CD4-positive, alpha-beta T cell treated with Interleukin-15 for 1 hour (primary cell): ENCODE measurements at places on chromosomes 11 and 22.

DNA sequence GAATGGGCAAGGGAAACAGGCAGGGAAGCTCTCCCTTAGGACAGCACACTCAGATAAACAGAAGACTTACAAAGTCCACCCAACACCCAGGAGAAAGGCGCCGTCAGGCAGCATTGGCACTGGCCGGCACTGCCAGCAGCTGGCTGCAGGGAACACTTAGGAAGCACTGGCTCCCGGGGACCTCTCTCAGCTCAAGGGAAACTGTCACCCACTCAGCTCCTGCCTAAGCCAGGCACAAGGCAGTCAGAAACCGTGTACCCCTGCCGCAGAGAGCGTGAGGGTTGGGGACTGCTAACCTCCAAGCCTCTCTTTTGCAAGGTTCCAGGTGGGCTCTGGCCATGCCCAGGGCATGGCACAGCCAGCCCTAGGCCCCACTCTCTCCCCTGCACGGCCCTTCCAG is 64.7 kb downstream of the DGCR2 start:
- DNase-seq: no peak

DNA sequence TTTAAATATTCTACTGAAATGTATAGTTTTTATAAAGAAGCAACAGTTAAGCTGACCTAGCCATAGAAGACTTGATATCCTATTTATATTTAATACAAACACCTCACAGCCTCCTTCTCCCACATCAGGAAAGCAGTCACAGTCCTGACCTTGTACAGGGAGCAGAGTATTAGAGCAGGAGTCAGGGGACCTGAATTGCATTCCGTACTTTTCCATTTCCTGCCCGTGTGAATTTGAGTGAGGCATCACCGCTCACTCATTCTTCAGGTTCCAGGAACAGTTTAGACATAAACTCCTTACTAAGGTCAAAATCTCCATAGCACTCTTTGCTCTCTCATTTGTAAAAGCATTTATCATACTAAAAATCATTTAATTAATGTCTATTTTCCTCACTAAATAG is 482.5 kb upstream of the FAT3 start:
- no peak for DNase-seq

DNA sequence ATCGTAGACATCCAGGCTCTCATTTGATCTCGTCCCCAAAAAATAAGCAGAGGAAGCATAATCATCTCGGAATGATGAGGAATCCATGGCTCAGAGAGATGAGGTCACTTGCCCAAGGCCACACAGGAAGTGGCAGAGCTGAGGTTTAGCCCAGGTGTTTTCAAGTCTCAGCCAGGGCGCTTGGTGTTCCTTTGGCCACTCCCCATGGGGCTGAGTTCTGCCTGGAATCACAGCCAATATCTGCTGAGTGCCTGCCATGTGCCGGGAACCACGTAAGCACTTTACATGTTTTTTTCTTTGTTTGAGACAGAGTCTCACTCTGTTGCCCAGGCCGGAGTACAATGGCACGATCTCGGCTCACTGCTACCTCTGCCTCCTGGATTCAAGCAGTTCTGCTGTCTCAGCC is 29.5 kb upstream of the MYH9 start:
- no peak for DNase-seq

DNA sequence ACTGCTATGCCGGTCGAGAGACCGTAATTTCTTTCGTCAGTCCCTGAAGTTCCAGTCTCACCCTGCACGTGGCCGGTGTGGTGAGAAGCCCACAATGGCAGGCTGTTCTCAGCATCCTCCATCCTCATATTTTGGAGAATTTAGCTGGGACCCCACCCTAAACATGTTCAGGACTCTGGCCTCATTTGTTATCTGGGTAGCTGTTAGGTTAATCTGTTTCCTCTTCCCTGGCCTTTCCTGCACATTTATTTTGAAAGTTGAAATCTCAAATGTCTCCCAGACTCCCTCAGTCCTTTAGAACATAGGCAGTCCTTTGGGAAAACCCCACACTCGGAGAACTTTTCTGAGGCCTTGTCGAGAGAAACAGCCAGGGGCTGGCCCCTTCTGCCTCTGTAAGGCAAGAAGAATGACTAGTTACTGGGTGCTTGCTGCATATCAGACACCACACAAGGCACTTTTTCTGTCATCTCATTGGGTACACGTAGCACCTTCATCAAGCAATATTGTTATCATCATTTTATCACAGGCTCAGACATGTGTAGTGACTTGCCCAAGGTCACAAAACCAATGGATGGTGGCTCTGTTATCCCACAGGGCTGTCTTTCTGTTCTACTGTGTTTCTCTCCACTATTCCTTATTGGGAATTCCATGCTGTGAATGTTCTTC is 109.3 kb upstream of the CRYBB3 start:
- no peak for DNase-seq

GRCh38 chr22:32829451-32829851 is 27.9 kb downstream of the TIMP3 start:
- DNase-seq: no peak
